ENCODE measurements at places on chromosomes 2 and 18. TPM values are rescaled to one million over a fixed set of nuclear protein-coding genes. Genes with fewer than 3 reads are reported as not detected.

TUBA3E gene
- total RNA-seq, result not detected

RUFY4 gene
- not detected for total RNA-seq

SCRN3 gene
- 27.3 TPM for total RNA-seq

CDH2 gene
- total RNA-seq, result 12.5 TPM

ALK gene
- total RNA-seq, result 0.69 TPM

COL6A3 gene
- 0.62 TPM for total RNA-seq

DCDC2C gene
- not detected for total RNA-seq

ACMSD gene
- total RNA-seq, result not detected

CTAGE1 gene
- not detected for total RNA-seq

SLC9A2 gene
- total RNA-seq, result not detected

SKOR2 gene
- not detected for total RNA-seq

DHX57 gene
- total RNA-seq, result 29.1 TPM

SLC23A3 gene
- total RNA-seq, result 1.9 TPM

SALL3 gene
- under 0.01 TPM for total RNA-seq

UNC50 gene
- 47.6 TPM for total RNA-seq

LRRTM4 gene
- not detected for total RNA-seq

TGFA gene
- under 0.01 TPM for total RNA-seq

SPP2 gene
- not detected for total RNA-seq

MALL gene
- total RNA-seq, result 19.1 TPM

CFLAR gene
- 40.6 TPM for total RNA-seq

SKA1 gene
- total RNA-seq, result 11.7 TPM

KIF1A gene
- total RNA-seq, result 0.36 TPM

PRKAG3 gene
- total RNA-seq, result not detected

Data from melanocyte of skin (primary cell).